Stimulated activated CD4-positive, alpha-beta T cell treated with anti-CD3 and anti-CD28 coated beads, Interleukin-2, amount 100 ng/mL, for 24 hours (primary cell): ENCODE measurements at places on chromosomes 2 and 18.

- peak; percentile 54 for DNase-seq
Observed at GRCh38 chr2:101419096-101419663, 31.9 kb upstream of the CREG2 start.

GRCh38 chr18:37962316-37962966 is 396.8 kb upstream of the CELF4 start:
- no peak for DNase-seq

DNA sequence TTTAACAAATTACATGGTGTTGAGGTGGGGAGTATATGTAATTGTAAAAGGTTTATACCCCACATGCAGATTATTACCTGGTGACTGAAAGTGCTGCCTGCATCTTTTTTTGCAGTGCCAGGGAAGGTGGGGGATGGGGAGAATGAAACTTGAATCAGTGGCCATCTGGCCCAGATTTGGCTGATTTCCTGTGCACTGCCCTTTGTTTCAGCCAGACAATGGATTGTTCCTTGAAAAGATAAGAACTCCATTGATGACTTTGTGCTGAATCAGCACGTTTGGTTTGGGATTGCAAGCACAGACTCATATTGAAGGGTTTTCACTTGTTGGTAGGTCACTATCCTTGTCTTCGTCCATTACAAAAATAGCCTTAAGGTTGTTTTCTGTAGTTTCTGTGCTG is 20.9 kb downstream of the GREB1L start:
- no peak for DNase-seq

GRCh38 chr2:241300000-241300399 is 15.5 kb downstream of the HDLBP start:
- peak; percentile 32 for DNase-seq

DNA sequence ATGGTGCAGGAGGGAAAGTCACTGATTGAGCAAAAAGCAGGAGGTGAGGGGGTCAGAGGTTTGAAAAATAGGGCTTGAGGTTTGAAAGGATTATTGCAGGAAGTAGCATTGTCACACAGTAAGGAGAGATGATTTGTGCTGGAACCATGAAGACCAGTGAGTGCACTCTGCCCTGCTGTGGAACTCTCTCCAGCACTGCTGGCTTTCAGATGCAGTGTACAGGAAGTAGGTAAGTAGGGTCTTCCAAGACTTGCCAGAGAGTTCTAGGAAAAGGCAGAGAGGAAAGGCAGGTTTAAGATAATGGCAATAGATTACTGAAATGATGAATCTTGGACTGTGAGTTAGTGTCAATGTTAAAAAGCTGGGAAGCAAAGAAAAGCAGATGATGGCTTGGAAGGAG is 11.2 kb downstream of the SP110 start:
- DNase-seq: no peak

- peak; percentile 24 for DNase-seq
Observed at GRCh38 chr18:46042571-46043123, 29.4 kb downstream of the PSTPIP2 start.

- DNase-seq: no peak
Observed at GRCh38 chr2:169716938-169717690, 16.5 kb upstream of the KLHL23 start.

DNA sequence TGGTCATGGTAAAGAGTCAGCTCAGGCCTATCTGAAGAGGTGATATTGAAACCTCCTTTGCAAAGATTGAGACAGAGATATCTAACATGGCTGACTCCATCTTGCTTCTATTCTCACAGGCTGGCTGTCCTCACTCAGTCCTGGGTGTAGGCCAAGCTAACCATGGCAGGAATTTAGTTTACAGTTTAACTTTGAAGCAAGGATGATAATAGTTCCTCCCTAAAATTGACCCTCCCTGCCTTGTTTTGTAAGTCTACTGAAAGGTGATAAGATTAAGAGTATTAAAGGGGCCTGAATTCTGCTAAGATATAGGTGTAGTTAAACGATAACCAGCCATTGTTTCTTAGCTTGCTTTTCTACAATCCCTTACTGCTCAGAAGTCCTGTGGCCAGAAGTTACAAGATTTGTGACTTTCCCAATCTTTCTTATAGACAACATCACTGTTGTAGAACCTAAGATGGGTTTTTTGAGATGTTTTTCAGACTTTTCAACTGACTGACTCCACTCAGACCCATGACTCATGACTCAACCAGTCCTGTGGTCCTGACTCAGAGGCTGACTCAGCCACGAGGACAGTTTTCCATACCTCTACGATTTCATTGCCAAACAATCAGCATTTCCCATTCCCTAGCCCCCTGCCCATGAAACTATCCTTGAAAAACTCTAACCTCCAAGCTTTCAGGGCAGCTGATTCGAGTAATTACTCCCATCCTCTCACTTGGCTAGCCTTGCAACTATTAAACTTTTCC is 195.7 kb upstream of the SESTD1 start:
- DNase-seq: peak; percentile 17

GRCh38 chr2:45263147-45263546 is 253.9 kb upstream of the SIX2 start:
- no peak for DNase-seq

DNA sequence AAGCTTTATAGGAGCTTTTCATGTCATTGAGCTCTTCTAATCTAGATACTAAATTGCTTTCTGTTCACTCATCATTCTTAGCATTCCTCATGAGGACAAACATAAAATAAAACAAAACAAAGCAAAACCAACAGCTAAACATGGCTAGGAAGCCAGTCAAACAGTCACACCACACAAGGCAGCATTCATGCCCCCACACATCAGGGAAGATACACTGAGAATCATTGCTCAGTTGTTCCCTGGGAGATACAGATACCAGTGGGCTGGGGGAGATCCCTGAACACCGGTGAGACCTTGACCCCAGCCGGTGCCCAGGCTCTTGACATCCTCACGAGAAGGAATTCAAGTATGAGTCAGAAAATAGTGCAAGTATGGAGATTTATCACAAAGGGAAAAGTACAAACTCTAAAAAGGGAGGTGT is 177.9 kb upstream of the ARL4C start:
- no peak for DNase-seq

GRCh38 chr2:227719641-227720040 is 1.8 kb upstream of the SLC19A3 start:
- DNase-seq: no peak

DNA sequence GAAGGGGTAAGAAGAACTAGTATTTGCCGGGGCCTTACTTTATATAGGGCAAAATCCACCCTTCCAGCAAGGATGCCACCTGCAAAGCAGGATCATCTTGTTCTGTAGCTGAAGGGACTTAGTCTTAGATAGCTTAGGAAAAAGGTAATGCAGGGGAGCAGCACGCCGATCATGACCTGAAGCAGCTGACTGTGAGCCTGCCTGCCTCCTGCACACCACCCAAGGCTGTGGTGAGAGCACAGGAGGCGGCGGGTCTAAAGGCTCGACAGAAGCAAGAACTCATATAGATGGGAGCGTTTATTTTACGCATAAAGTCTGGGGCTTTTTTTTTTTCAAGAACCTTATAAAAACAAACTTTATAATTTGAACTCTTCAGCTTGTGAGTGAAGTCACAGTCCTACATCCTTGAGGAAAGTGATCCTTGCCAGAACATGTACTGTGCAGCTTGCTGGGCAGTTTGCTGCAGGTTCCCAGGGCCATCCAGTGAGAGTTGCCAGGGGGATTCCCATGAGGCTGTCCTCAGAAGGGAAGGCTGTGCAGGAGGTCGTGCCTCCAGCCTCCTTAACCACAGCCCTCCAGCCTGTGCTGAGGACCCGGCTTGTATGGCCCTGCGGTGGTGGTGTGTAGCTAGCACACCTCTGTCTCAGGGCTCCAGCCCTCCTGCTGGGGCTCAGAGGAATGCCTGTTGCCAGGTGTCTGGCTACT is 92.1 kb downstream of the RNF144A start:
- no peak for DNase-seq

- DNase-seq: no peak
Observed at GRCh38 chr2:128187032-128187654, 96.1 kb downstream of the UGGT1 start.

GRCh38 chr2:111111101-111111755 is 9.5 kb upstream of the BCL2L11 start:
- DNase-seq: peak; percentile 30

DNA sequence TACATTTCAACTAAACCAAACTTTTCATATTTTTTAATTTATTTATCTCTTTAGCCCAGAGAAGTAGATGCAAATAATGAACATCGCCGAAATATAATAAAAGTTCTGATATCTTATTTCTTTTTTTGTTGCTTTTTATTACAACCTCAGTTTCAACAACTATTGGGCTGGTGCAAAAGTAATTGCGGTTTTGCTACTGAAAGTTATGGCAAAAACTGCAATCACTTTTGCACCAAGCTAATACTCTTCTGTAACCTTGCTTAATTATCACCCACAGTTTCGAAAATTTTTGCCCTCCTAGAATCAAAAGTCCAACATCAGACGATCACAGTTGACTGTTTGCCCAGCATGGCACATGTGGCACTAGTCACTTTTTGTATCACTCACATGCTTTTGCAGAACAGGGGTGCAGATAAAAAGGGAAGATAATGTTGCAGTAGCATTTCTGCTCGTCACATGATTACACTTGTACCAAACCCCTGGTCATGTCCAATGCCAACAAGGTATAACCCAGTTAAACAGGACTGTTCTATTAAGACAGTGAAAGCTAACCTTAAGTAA is 242.4 kb upstream of the GALNT5 start:
- DNase-seq: no peak

GRCh38 chr2:188527141-188527540 is 235.5 kb downstream of the GULP1 start:
- DNase-seq: no peak

DNA sequence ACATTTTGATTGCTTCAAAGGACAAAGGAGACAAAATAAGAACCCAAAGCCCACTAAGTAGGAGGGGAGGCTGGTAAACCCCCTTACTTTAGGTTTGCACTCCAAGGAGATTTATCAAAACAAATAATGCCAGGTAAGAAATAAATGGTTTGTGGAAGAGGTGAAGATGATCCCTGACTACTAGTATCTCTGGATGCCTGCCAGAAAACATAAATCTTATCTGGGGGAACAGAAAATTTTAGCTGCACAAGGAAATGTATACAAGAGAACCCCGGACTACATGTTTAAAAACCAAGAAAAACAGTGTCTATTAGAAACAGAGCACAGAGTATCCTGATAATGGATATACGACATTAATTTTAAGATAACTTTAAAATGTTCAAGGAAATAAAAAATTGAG is 114.1 kb downstream of the TRABD2A start:
- DNase-seq: no peak

GRCh38 chr2:76378140-76378539 is 667.4 kb upstream of the GCFC2 start:
- DNase-seq: no peak

DNA sequence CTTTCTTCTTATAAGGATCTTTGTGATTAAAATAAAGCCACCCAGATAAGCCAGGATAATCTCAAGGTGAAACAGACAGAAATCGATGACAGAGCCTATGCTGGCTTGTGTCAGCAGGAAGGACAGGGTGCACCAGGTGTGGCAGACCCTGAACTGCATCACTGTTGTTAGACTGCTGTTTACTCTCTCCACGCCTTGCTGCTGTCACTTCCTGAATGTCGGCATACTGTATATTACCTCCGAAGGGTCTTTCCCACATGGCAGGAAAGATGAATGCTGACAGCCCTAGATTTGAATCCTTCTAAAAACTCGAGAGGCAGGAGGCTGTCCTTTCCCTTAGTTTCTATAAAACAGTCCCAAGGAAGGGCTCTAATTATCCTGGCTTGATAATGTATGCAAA is 18.9 kb upstream of the TMEM163 start:
- DNase-seq: no peak

DNA sequence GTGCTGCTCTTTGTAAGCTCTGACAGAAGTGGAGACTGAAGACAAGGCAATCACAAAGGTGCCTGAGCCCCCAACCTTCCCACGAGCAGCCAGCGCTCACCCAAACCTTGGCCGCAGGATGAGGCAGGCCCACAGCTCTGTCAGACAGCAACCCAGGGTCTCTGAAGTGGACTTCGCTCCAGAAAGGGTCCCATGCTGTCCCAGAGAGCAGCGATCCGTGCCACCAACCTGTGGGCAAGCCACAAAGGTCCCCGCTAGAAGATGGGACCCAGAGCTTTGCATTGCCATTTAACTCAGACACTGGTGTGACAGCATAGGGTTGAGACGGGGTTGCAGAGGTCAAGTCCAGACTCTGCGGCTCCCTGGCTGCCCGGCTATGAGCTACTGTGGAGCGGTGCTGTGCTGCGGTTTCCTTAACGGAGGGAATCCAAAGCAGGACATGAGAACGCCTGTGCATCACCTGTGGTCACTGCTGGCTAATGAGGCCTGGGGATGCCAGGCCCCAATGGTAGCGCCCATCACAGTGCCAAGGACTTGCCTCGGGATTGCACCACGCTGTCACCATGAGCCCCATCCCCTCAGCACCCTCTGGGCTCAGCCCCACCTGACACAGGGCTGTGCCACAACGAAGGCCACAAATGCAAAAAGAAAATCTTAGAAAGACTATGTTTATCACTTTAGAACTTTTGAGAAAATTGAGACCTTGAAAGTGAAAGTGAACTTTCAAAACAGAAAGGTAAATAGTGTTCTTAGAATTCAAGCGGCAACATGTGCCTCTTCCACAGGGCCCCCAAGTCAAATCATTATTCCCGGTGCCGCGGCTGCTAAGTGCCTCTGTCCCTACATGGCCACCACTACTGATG is 103.4 kb downstream of the HDAC4 start:
- DNase-seq: no peak

DNA sequence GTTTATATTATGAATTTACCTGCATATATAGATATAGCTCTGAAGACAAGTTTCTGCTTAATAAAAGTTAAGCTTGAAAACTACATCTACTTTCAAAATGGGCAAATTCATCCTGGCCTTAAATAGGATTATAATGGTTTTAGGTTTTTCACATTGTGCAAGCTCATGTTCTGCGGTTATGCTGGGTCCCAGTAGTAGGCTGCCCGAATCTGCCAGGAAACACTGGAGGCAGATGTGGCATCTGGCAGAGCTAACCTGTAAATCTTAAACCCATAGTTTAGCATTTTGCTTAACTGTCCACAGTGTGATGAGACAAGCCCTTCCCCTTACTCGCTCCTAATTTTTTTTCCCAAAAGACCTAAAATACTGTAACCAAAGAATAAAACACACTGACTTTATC is 234.2 kb downstream of the TCF4 start:
- no peak for DNase-seq

DNA sequence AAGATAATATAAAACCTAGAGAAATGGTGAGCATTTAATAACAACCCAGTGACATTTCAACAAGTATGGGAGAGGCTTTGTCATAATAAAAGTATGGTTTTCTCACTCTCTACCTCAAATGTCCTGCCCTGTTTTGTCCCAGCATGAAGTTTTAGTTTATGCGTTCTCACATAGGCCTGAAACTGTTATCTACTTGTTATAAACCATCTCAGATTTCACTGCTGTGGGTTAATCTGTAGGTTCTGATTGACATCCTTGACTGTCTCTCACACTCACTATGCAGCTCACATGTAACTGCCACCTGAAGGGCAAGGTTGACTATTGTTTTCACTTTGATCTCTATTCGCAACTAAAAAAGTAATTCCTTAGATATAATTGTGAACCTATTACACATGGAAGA is 44.9 kb downstream of the ZEB2 start:
- DNase-seq: no peak

GRCh38 chr2:146633159-146633558 is 1211.7 kb upstream of the ACVR2A start:
- no peak for DNase-seq
